Astrocyte of the hippocampus (primary cell): ENCODE measurements at places on chromosomes 4 and X.

DNA sequence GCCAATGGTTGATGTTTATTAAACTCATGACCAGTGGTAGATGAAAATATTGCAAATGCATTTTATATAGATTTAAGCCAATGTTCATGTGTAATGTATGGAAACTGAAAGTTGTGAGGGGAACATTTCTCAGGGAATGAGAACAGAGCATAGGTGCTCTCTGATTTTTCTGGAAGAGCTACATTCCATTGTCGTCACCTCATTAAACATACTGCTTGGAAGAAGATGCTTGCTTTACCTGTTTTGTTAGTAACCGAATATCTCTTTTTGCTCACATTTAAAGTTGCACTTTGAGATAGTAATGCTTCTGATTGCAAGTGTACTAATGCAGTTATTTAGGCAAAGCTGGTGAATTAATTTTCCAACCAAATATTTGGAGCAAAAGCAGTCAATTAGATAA, 93.8 kb upstream of the CLCN4 start:
- no peak for DNase-seq

GRCh38 chr4:91058345-91058744, 931.2 kb downstream of the CCSER1 start:
- peak; percentile 3 for DNase-seq

DNA sequence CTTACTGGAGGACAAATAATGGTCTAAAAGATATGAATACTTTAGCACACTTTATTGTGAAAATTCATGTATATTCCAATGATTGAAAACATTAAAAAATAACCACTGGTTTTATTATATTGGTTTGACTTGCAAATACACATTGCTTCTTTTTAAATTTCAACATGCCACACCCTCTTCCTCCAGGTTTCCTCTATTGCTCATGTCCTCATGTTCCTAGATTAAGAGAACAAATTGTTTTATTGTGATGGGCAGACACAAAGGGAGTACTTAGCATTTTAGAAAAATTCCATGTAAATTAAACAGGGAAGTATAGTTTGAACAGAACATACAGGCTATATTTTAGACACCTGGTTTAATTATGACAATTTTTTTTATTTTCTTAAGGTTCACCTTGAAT, 230.6 kb upstream of the GPRIN3 start:
- DNase-seq, result no peak

DNA sequence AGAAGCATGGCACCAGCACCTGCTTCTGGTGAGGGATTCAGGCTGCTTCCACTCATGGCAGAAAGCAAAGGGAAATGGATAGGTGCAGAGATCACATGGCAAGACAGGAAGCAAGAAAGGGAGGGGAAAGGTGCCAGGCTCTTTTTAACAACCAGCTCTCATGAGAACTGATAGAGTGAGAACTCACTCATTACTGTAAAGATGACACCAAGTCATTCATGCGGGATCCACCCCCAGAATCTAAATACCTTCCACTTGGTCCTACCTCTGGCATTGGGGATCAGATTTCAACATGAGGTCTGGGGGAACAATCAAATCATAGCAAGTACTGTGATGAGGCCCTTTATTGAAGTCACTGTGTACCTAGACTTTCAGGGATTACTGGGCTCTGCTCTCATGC, 72.0 kb upstream of the PRDM5 start:
- no peak for DNase-seq

GRCh38 chrX:129931411-129932015, 25.5 kb downstream of the UTP14A start:
- peak; percentile 94 for DNase-seq

DNA sequence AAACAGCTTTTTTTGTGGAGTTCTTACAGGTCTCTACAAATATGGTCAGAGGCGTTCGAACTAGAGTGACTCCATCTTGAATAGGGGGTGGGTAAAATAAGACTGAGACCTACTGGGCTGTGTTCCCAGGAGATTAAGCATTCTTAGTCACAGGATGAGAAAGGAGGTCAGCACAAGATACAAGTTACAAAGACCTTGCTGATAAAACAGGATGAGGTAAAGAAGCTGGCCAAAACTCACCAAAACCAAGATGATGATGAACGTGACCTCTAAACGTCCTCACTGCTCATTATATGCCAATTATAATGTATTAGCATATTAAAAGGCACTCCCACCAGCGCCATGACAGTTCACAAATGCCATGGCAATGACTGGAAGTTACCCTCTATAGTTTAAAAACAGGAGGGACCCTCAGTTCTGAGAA, 42.8 kb upstream of the SPP1 start:
- no peak for DNase-seq

DNA sequence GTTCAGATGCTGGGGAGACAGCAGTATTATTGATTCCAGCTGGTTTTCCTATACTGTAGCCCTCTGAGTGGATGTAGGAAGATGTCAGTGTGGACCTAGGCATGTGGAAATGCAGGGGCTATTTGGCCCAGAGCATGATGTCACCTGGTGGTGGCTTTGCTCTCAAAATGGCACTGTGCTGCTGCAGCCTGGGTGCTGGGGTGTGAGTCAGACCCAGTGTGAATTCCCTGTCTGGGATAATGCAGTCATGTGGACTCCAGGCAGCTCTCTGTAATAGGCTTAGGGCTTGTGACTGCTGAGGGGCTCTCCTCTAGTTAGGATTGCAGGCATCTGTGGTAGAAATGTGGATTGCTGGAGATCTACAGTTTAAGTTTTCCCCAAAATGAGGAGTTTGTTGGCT, 70.7 kb downstream of the DCAF8L2 start:
- no peak for DNase-seq

GRCh38 chrX:47838361-47838760, 1.7 kb downstream of the ZNF81 start:
- no peak for DNase-seq

- no peak for DNase-seq
Observed at GRCh38 chrX:24169211-24169610, 19.7 kb downstream of the ZFX start.

GRCh38 chr4:42915484-42915883, 23.0 kb downstream of the GRXCR1 start:
- no peak for DNase-seq

GRCh38 chr4:26051240-26051639, 137.2 kb downstream of the SMIM20 start:
- DNase-seq, result no peak

DNA sequence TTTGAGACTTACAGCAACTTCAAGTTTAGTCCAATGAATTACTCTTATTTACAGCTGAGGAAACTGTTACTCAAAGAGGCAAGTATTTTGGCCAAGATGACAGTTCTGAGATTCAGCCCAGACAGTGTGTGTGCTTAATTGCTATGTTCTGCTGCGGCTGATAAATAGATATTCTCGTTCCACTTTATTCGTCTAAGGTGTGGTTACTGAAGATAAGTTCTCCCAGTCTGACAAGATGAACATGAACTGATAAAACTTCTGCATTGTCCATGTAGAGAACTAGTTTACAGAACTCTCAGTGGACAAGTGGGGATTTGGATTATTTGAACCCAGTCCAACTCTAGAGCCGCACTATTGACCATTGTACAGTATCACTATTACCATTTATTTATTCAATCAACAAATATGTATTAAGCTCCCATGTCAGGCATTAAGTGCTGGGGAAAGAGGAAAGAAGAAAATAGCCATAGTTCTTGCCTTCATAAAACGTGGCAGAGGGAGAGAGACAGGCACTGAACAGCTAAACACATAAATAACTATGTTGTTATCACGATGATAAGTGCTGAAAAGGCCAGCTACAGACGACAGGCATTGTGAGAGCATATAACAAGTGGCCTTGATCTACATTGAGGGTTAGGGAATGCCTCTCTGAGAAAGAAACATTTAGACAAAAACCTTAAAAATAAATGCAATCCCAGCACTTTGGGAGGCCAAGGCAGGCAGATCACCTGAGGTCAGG, 4.0 kb upstream of the DHX15 start:
- no peak for DNase-seq

GRCh38 chr4:128358231-128358912, 70.8 kb upstream of the PGRMC2 start:
- peak; percentile 28 for DNase-seq

DNA sequence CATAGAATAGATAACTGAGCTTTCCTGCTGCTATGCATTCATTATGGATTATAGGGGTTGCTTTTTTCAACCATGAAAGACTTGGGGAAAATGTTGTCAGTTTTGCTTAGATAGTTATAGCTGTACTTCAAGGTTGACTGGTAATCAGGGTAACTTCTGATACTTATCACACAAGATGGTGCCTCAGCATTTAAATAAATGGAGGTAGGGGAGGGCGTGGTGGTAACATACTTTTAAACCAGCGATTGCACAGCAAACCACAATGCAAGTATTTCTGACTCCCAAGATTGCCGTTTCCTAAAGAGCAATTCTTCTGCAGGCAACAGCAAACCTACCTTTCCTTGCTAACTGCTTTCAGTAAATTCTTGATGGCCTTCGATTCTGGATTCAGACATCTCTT, 1.3 kb downstream of the CXCL10 start:
- DNase-seq, result no peak

DNA sequence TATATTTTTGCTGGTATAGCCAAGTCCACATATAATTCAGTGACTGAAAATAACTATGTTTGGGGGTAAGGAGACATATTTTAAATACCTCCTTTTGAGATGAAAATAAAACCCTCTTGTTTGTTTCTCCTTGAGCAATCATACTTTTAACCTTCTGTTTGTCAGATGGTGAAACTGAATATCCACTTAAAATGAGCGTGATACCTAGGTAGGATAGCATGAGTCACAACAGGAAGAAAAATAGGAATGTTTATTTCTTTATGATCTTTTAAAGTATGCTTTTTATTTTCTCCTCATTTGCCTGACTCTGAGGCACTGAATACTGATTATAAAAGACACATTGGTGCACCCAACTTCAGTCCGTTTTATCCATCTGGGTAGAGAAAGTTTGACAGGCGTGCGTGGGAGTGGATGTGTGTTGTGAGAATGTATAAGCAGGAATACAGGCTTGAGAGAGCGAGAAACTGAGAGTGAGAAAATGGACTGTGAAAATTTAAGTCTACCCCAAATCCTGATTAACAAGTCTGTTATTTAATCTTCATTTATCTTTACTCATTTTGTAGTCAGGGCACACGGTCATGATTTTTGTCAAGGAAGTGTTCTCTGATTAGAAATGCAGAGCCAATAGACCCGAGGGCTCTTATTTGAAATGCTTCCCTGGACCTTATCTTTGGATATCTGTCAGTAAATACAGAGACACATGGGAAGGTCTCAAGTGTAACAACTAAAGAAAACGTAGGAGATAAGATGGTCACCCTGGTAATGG, 62.1 kb upstream of the ANTXR2 start:
- no peak for DNase-seq

DNA sequence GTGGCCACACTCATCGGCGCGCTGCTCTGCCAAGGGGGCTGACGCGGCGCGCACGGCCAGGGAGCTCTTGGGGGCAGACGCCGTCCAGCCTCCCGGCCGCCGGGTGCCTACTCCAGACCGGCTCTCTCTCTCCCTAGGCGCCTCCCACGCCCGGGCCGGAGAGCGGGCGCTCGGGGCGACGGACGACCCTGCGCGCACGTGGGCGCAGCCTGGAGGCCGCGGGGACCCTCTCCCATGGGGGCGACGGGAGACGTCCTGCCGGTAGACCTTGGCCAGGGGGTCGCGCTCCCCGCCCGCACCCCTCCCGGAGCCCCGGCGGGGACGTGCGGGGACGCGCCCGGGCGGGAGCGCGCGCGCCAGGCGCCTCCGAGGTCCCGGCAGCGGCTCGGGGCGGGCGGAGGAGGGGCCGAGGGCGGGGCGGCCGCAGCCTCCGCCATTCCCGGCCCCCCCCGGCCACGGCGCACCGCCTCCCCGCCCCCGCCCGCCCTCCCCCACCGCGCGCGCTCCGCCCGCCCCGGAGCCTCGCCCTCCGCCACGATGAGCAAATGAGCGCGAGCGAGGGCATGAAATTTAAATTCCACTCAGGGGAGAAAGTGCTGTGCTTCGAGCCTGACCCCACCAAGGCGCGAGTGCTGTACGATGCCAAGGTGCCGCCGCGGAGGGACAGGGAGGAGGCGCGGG, at the start of gene MSL3:
Gene MSL3 (plus strand): TSS at position 519 of the 681 bp plus-strand sequence. CDS start 27 bp downstream, at position 546.
- DNase-seq, result peak; percentile 80

GRCh38 chr4:151646322-151646721, 114.5 kb downstream of the GATB start:
- no peak for DNase-seq

- no peak for DNase-seq
Observed at GRCh38 chr4:107292979-107293378, 256.9 kb upstream of the DKK2 start.

GRCh38 chrX:41921492-41922430, 1.6 kb downstream of the CASK start:
- peak; percentile 43 for DNase-seq

DNA sequence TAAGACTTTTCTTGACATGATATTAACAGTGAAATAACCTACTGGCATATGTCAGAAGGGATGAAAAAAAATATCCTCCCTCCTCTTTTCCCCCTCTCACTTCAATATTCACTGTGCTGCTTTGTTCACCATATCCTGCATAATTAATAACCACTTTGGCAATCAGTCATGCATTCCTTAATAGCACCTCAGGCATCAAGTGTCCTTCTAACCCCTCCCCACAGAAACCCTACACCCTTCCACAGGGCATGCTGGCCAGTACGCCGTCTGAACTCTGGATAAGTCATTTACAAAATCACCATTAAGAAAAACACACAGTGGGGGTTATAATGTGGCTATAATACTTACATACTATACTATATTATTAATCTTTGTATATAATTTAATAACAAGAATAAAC, 165.9 kb downstream of the PDGFC start:
- DNase-seq, result no peak

DNA sequence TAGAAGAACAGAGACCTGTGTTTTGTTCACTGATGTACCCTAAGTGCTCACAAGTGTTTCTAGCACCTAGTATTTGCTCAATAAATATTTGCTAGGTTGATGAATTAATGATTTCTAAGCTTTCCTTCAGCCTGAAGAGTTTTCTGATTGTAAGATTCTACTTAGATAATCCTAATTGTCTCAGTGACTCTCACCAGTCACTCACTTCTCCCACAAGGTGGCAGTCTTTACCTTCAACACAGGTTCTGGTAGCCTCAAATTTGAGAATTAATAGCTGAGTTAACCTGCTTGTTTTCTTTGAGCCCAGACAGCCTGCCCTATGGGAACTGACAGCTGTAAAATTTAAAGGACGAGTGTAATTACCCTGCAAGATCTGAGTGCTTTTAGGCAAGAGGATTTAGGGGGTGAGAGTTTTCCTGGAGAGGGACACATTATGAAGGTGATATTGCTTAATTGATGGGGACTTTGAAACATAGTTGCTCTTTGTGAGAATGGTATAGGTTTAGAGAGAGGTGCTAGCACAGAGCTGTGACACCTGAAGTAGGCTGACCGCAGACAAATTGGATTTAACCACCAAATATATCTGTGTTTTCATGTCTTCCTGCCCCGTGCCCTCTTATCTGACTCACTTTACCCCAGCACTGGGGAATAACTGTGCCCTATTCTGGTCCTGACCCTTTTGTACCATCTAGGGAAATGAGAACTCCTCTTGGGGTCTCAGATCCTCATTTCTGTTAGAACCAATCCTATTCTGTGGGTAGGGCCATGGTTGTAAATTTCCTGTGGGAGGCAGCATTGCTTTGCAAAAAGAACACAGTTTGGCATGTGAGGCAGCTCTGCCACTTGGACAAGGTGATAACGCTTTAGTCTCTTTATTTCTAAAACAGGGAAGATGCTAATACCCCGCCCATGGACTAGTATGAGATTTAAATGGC, 27.7 kb downstream of the CD38 start:
- DNase-seq, result peak; percentile 77

GRCh38 chr4:36269101-36269500, 12.3 kb upstream of the DTHD1 start:
- no peak for DNase-seq

GRCh38 chrX:3145716-3146115, 104.4 kb downstream of the ARSF start:
- DNase-seq, result no peak

- no peak for DNase-seq
Observed at GRCh38 chr4:74023709-74024108, 14.8 kb downstream of the CXCL3 start.
